ENCODE measurements at places on chromosomes 2 and 18. TPM values are rescaled to one million over a fixed set of nuclear protein-coding genes. Genes with fewer than 3 reads are reported as not detected.
A peak's percentile ranks its signal among the peaks of the same experiment; 100 is the strongest.

C2orf42 gene
- 20.6 TPM for total RNA-seq

UGT1A8 gene
- total RNA-seq: 0.17 TPM

AKAIN1 gene
- 0.75 TPM for total RNA-seq

SCG2 gene
- not detected for total RNA-seq

MBD2 gene
- total RNA-seq: 11.8 TPM

DNA sequence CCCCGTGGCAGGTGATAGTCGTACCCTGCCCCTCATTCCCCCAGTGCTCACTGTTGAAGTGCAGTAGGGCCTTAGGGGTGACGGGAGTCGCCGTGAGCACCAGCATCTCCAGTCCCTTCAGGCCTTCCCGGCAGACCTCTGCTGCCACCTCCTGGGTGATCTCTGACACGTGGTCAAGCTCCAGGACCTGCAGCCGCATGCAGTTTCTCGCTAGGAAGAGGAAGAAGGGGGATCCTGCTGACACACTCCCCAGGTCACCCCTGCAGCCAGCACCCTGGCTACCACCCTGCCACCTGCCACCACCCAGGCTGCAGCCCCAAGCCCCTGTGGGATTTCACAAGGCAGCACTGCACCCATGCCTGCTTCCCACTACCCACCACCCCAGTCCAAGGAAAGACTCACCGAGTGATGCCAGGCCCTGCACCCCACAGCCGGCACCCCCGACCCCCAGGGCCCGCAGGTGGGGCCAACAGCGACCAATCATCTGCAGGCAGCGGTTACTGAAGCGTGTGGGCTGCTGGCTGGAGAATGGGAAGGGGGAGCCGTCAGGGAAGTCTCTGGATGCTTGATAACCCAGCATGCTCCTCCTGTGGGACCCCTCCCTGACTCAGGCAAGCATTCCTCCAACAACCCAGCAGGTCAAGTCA, 23.8 kb downstream of the FBXO41 start:
- peak; percentile 65 for DNase-seq
- no peak overlapping the region for H3K4me3 ChIP-seq
- H3K27ac ChIP-seq: no peak overlapping the region
- H3K36me3 ChIP-seq: no peaks in the 10 kb centered on the region

DNA sequence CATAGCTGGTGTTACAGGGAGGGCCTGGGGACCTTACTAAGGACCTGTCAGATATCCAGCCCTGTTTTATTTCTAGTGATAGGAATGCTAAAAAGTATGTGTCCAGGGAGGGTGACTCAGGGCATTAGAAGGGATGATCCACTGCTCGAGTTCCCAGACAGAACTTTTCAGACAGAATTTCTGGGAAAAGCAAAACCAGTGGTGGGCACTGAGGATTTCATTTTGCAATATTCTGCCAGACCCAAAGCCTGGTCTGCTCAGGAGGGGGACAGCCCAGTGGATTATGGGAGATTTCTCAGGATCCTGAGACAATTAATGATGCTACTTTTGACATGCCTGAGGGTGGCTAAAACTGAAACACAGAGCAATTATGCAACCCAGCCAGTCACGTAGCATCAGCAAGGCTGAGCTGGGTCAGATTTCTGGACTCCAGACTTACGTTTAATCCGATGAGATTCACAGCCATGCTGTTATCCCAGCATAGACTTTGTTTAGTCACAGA, 4.7 kb upstream of the KCNE4 start:
- H3K36me3 ChIP-seq: no peaks in the 10 kb centered on the region
- peaks cover 5% of the 10 kb centered on the region for H3K27me3 ChIP-seq
- no peaks in the 10 kb centered on the region for H3K4me1 ChIP-seq
- no peak overlapping the region for H3K27ac ChIP-seq
- DNase-seq: no peak

DNA sequence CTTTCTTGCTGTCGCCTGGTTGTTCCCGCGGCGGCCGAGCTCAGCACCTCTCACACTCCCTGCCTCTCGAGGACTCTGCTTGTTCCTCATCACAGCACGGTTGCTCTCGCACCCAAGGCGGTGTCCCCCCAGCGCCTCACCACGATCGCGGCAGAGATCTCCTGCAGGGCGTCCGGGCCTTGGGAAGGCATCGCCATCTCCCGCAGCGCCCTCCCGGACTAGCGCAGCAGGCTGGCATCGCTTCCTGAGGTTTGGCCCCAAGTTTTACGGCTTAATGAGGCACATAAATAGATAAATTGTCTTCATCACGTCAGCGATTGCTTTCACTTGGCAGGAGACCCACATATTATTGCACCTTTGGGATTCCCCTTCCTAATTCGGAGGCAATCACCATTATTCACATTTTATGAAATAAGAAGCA, 125.4 kb downstream of the RGPD3 start:
- no peaks in the 10 kb centered on the region for H3K27me3 ChIP-seq
- DNase-seq: no peak
- H3K27ac ChIP-seq: no peak overlapping the region
- H3K4me3 ChIP-seq: no peak overlapping the region
- no peaks in the 10 kb centered on the region for H3K36me3 ChIP-seq

- peaks cover 7% of the 10 kb centered on the region for H3K36me3 ChIP-seq
- DNase-seq: no peak
- no peaks in the 10 kb centered on the region for H3K27me3 ChIP-seq
- H3K27ac ChIP-seq: no peak overlapping the region
Observed at GRCh38 chr2:39027421-39027820, 93.4 kb downstream of the SOS1 start.

DNA sequence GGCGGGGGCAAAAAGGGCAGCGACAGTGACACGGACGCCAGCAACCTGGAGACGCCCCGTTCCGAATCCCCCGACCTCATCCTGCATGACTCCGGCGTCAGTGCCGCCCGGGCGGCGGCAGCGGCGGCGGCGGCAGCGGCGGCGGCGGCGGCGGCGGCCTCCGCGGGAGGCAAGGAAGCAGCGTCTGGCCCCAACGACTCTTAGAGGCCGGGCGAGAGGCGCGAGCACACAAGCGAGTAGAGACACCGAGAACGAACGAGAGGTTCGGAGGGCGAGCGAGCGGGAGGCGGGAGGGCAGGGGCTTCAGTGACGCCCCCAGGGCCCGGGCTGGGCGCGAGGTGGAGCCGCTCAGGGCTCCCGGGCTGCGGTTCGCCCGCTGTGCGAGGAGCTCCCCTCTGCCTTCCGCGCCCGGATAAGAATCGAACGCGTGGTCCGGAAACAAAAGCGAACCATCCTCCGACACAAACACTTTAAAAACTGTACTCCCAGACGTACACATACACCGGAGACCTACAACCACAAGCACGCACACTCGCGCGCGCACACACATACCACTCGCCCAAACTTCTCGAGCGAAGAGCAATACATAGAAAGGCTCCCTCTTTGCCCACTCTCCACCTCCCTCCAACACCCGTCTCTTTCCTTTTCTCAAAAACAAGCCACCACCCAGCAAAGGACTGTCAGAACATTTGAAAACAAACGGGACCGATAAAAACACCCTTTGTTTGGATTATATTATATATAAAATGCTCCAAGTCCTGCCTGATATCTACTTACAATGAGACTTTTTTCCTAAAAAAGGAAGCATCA, 2.8 kb downstream of the SP9 start:
- peaks cover 48% of the 10 kb centered on the region for H3K4me1 ChIP-seq
- H3K36me3 ChIP-seq: no peaks in the 10 kb centered on the region
- no peak overlapping the region for H3K27ac ChIP-seq
- peaks cover 30% of the 10 kb centered on the region for H3K27me3 ChIP-seq

GRCh38 chr2:16494836-16495508, 170.7 kb downstream of the CYRIA start:
- no peak overlapping the region for H3K27ac ChIP-seq
- no peak for DNase-seq
- H3K4me3 ChIP-seq: no peak overlapping the region

Data from liver (tissue), 10 donors.